ENCODE measurements at places on chromosomes 4 and X. TPM values are rescaled to one million over a fixed set of nuclear protein-coding genes. Genes with fewer than 3 reads are reported as not detected.

- no peak for DNase-seq
Measured at GRCh38 chrX:46617906-46618305, 44.3 kb downstream of the CHST7 start.

GRCh38 chr4:108683479-108683878, 33.1 kb downstream of the OSTC start:
- DNase-seq: no peak

Gene POLN
- polyA plus RNA-seq: 1.2 TPM

Gene TEX13C
- not detected for polyA plus RNA-seq

Gene VCX
- polyA plus RNA-seq: not detected

Gene TLR8
- polyA plus RNA-seq: 1.5 TPM

Gene DAPP1
- 27.5 TPM for polyA plus RNA-seq

Gene CXorf38
- polyA plus RNA-seq: 13.7 TPM

Measured in spleen (tissue), 13 donors.